ENCODE measurements at places on chromosomes 16 and 17.

DNA sequence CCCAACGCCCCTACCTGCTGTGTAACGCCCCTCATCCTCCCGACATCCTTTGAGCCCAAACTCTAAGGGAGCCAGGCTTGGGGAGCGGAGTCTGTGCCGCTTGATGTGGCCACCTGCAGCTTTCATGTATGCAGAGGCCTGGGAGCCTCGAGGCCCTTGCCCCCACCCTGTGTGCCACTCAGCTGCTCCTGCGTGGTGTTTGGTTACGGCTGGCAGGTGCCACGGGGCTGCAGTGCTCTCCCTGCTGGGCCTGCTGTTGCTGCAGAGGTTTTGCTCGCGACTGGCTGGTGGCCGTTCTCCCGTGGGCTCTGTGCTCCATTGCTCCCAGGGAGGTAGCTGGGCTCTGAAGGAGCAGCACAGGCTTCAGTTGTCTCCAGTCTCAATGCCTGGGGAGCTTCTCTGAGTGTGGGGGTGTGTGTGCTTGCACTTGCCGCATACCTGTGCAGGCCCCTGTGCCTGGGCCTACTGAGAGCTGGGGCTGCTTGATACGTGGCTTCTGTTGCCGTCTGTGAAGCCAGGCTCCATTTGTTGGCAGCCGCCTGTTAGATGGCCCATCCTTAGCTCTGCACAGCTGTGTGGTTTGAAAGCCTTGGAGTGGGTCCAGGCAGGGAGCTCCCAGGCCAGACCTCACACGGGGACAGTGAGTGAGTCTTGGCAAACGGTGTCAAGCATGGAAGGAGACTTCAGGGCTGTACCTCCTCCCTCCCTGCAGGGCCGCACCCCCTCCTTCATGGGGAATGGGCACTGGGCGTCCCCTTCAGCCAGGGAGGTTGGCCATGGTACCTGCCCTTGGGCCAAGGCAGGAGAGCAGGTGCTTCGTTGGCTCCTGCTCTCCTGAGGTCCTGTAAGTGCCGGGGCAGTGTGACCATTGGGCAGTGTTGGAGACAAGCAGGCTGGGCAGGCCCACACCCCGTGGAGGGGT lies 47.2 kb downstream of the PDPK1 start:
- DNase-seq, result no peak

GRCh38 chr17:81867170-81867990 lies 3.8 kb downstream of the ARHGDIA start:
- DNase-seq, result no peak

- no peak for DNase-seq
Observed at GRCh38 chr17:65556910-65557348, 4.5 kb downstream of the AXIN2 start.

GRCh38 chr17:78031435-78031834 lies 72.9 kb downstream of the TNRC6C start:
- no peak for DNase-seq

DNA sequence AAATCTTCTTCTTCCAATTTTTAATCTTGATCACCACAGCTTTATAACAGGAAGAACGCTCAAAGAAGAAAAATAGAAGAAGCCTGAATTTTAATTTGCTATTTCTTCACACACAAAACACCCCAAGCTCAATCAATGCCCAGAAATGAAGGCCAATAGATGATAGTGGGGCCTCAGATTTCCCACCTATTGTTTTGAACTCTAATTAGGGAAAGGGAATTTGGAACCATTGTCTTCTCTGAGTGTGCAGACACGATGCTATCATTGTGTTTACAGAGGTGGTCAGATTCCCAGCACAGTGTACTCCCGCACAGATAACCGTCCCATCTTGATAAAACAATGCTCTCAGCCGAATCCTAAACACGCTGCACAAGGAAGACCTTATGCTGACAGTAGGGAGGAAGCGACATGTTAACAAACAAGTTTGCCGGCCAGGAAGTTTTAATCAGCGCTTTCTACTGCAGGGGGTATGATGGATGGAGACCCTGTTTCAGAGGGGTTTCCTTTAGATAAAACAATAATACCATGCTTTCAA lies 684.7 kb downstream of the MAF start:
- no peak for DNase-seq

Data from NCI-H187 (cell line).